ENCODE measurements at places on chromosomes 3 and 15.
A peak's percentile ranks its signal among the peaks of the same experiment; 100 is the strongest.

DNA sequence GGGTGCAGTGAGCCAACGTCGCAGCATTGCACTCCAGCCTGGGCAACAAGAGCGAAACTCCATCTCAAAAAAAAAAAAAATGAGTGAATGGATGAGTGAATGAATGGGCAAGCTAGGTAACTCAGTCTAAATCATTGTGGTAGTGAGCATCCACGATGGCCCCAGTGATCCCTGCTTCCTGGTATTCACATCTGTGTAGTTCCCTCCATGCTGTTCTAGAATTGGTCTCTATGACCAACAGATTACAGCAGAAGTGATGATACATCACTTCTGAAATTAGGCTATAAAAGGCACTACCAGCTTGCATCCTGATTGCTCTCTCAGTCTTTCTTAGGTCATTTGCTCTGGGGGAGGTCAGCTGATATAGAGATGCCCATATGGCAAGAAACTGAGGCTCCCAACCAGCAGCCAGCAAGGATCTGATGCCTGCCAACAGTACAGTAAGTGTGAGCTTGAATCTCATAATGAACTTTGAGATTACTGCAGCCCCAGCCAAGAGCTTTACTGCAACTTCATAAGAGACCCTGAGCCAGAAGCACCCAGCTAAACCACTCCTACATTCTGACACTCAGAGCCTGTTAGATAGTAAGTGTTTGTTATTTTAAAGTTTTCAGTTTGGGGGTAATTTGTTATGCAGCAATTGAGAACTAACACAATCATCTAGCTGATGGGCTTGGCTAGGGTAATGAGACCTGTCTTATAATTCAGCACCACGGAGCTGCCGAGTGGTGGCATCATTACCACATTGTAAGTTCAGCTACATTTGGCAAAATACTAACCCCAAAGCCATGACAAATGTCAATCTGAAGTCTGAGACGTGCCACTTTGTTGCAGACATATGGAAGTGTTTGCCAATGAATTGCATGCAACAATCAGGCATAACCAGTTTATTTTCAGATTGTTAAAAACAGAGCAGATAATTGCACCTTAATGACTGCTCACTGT is 53.0 kb downstream of the KLHL6 start:
- DNase-seq, result no peak

GRCh38 chr15:31135523-31135922 is 34.0 kb upstream of the TRPM1 start:
- no peak for DNase-seq

DNA sequence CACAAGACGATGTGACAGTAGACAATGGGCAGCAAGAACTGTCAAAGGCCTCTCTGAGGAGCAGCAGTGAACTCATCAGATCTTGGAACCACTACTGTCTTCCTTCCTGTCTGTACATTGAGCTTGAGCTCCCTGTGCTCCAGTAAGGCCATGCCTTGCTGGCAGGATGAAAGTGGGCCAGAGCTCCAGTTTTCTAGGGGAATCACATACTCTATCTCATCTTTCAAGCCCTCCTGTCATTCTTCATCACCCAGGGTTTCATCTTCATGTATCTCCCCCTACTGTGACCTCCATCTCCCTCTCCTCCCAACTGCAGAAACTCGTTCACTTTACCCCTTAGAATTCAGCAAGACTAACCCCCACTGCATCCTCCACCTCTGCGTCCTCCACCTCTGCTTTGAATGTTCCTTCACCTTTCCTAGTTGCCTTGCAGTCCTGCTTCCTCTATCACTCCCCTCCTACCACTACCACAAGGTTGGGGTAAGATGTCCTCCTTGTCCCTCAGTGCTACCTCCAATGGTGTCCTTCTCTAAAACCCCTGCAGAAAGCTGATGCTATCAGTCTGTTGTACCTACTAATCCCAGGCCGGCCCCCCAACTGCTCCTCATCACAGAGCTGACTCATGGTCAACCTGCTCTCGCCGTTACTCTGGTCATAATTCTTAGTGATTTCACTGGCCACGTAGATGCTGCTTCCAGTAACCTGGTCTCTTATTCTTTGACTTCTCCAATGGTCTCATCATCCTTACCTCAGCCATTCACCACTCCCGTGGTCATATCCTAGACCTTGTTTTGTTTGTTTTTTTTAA is 22.3 kb downstream of the NKIRAS1 start:
- DNase-seq, result no peak

DNA sequence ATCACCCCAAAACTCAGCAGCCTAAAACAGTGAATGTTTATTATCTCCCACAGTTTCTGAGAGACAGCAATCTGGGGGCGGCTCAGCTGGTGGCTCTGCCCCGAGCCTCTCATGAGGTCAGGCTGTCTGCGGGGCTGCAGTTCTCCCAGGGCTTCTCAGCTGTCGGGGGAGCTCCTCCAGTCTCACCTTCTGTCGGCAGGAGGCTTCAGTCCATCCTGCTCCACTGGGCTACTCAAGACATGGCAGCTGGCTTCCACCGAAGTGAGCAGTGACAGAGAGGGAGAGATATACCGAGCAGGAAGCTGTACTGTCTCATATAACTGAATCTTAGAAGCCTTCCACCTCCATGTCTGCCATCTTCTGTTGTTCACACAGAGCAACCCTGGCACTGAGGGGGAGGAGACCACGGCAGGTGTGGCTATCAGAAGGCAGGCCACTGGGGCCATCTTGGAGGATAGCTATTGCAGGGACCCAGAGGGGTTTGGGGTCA is 72.8 kb upstream of the ITGA11 start:
- DNase-seq, result no peak

- DNase-seq, result no peak
These were observed 41.2 kb downstream of the TIMP4 start for GRCh38 chr3:12117473-12117872.

DNA sequence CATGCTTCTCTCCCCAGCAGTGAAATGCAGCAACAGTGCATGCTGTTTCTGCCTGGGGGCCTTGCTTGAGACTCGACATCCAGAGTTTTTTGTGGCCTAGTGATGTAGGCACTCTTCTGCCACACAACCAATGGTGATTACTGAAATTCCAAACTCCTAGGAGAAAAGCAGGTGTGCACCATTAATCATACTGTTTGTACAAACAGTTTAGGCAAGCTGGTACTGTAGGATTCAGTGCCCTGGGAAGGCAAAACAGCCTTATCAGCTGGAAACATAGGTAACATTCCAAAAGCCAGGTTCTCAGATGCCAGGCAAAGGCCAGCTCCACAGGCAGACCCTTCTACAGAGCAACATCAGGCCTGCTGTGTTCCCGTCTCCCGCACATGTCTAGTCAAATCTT is 17.5 kb upstream of the RBP1 start:
- DNase-seq, result no peak

- no peak for DNase-seq
These were observed 19.4 kb downstream of the CMTM8 start for GRCh38 chr3:32257641-32258438.

- peak; percentile 30 for DNase-seq
These were observed 35.3 kb downstream of the CAPN7 start for GRCh38 chr3:15241341-15241740.

- no peak for DNase-seq
These were observed 74.3 kb downstream of the DGKG start for GRCh38 chr3:186287711-186288110.

DNA sequence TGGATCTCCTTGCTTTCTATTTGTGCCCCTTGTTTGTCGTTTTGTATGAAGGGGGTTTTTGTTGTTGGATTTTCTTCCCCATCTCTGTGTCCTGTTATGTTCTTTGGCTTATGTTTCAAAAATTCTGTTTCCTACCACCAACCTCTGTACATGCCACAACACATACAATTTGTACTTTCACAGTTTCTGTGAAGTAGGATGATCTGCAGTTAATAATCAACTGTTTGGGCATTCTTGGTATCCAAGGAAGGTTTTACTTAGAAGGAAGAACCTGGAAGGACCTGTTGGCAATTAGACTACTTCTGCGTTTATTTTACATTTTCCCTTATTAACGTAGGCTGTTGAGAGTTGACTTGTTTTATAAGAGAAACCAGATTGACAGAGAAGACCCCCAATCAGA is 8.3 kb downstream of the SETD5 start:
- DNase-seq, result no peak

GRCh38 chr3:88291486-88291885 is 141.7 kb downstream of the C3orf38 start:
- no peak for DNase-seq

Measured in T-helper 9 cell (primary cell).